ENCODE measurements at places on chromosomes 4 and X.

GRCh38 chr4:141826260-141826659 is 189.9 kb downstream of the IL15 start:
- DNase-seq: no peak

DNA sequence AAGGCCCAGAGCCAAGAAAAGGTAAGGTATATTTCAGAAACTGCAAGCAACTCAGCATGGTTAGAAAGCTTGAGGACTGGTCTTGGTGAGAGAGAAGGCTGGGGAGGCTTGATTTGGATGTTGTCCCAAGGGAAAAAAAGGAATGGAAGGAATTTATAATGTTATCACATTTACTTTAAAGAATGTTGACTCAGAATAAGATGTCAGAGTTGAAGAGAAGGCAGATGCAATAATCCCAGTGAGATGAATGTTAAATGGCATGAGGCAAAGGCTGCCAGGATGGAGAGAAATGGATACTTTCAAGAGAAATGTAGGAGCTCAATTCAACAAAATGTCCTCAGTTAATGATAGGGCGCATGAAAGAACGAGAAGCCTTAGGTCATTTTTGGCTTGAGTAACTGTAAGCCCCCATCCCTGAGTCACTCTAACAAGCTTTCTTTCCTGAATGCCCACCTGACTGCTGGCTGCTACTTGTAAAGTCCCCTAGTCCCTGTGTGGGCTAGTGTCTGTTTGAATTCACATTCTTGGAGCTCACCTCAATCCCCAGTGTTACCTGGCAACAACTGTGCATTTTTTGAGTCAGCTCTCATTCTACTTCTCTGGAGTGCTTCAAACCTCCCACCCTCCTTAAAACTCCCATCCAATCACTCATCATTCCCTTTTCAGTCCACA is 103.0 kb upstream of the TAPT1 start:
- DNase-seq: no peak

DNA sequence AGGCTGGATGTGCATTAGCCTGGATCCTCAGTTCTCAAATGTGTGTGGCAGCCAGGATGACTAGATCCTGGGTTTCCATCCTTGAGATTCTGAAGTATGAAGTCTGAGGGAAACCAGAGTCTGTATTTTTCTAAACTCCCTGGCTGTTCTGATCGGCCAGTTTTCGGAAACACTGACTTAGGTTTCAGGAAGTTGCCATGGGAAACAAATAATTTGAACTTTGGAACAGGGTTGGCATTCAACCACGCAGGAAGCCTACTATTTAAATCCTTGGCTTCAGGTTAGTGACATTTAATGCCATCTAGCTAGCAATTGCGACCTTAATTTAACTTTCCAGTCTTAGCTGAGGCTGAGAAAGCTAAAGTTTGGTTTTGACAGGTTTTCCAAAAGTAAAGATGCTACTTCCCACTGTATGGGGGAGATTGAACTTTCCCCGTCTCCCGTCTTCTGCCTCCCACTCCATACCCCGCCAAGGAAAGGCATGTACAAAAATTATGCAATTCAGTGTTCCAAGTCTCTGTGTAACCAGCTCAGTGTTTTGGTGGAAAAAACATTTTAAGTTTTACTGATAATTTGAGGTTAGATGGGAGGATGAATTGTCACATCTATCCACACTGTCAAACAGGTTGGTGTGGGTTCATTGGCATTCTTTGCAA is 67.6 kb downstream of the PDGFRA start:
- no peak for DNase-seq

GRCh38 chrX:129522184-129523078 is 859 bp downstream of the SMARCA1 start:
- no peak for DNase-seq

DNA sequence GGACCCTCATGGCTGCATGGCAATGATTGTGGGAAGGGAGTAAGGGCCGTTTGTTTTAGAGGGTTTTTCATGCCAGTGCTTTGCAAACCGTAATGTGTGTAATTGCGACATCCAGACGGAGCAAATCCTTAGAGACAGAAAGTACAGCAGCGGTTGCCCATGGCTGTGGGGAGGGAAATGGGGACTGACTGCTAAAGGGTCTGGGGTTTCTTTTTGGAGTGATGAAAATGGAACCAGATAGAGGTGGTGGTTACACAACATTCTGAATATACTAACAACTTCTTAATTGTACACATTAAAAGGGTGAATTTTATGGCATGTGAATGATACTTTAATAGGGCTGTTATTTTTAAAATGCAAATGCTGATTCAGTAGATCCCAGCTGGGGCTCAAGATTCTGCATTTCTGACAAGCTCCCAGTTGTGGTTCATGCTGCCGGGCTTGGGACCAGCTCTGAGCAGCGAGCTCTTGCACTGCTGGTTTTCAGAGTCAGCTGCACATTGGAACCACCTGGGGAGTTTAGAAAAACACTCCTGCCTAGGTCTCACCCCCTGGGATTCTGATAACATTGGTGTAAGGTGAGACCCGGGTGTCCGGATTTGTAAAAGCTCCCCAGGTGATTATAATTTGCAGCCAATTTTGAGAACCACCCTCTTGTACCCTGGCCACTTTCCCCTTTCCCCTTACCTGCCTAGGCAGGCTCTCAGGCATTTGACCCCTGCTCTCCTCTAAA is 47.7 kb downstream of the PRPS1 start:
- DNase-seq: no peak

- no peak for DNase-seq
These were observed 477 bp downstream of the KLHL13 start for GRCh38 chrX:118115953-118116712.

DNA sequence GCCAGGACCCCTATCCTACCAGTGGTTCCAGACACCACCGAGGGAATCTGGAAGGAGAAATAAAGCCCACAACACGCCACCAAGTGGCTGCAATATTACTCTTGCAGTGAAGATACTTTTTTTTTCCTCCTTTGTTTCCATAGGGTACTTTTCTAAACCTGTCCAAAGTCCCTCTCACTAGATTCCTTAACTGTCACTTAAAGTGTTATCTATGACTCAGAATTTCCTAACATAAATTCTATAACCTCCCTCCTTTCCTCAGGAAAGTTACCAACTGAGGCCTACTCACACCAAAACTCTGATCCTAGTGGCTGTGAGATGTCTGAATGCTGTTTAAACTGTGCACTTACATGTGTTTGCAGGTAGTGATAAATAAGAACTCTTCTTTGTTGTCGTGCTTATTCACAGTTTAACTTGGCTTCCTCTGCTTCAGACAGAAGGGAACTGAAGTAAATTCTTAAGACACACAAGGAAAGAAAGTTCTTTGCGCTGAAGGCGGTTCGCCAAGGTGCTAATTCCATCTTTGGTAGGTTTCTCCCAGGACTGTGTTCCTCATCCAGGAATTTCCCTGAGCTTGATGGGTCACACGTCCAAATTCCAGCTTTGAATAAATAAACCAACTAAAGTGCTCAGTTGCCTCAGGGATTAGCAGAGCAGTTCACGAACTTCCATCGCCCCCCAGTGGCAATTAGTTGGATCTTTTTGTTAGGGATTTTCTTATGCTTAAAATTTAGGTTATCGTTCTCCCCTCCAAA is 10.7 kb upstream of the HCCS start:
- DNase-seq: no peak

GRCh38 chrX:21734175-21734574 is 23.7 kb downstream of the SMPX start:
- DNase-seq: no peak

- DNase-seq: no peak
These were observed 732 bp upstream of the ADRA2C start for GRCh38 chr4:3765271-3766035.

All from activated CD4-positive, CD25-positive, alpha-beta regulatory T cell treated with anti-CD3 and anti-CD28 coated beads, Interleukin-2, amount 50 U/mL, for 16 hours (primary cell).